ENCODE measurements at places on chromosomes 5 and 9.

GRCh38 chr5:131749138-131749537 is 47.7 kb downstream of the FNIP1 start:
- no peak for DNase-seq

- DNase-seq = no peak
These were observed 31.9 kb downstream of the THBS4 start for GRCh38 chr5:80067016-80067415.

GRCh38 chr9:106291786-106292185 is 571.2 kb upstream of the ZNF462 start:
- DNase-seq = no peak

DNA sequence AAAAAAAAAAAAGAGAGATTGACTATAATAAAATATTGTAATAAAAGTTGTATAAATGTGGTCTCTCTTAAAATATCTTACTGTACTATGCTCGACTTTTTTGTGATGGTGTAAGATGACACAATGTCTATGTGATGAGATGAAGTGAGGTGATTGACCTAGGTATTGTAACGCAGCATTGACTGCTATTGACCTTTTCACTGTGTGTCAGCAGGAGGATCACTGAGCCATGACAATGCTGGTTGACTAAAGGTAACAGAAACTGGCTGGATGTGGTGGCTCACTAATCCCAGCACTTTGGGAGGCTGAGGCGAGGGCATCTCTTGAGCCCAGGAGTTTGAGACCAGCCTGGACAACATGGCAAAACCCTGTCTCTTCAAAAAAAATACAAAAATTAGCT is 78.6 kb upstream of the MYO10 start:
- DNase-seq = no peak

GRCh38 chr5:177447066-177447610 is 524 bp downstream of the PRR7 start:
- DNase-seq = no peak

- DNase-seq = no peak
These were observed 159.4 kb upstream of the S1PR3 start for GRCh38 chr9:88831713-88832407.

- DNase-seq = no peak
These were observed 10.3 kb upstream of the AK1 start for GRCh38 chr9:127887792-127888191.

- DNase-seq = no peak
These were observed 619.3 kb downstream of the TLE4 start for GRCh38 chr9:80191108-80191507.

DNA sequence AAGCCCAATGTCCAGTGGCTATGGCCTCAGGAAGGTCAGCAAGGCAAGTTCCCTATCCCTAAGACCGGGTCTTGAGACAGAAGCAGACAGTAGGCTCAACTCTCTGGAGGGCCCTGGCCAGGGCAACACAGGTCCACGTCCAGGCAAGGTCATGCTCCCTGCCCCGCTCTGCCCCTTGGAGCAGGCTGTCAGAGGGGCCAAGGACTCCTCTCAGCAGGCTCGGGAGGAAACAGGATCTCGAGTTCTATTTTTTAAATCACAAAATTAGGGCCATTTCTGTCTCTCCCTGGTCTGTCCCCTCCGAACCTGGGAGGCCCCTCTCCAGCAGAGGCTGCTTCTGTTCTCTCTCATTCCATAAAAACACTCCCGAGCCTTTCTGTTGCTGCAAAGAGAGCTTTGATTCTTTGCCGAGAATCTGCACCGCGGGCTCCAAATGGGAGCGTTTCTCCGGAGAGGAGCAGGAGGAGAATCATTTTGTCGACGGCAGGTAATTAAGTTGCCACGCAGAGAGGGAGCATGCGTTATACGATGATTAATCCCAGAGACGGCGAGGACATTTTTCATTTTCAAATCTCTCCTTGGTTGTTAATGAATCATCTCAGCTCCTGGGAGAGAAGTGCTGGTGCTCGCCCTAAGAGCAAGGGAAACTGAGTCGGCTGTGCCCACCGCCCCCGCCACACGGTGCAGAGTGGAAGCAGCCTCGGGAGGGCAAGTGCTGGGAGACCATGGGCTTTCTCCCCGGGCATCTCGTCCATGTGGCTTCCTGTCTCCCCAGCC is 24.5 kb upstream of the FCN1 start:
- DNase-seq = no peak

DNA sequence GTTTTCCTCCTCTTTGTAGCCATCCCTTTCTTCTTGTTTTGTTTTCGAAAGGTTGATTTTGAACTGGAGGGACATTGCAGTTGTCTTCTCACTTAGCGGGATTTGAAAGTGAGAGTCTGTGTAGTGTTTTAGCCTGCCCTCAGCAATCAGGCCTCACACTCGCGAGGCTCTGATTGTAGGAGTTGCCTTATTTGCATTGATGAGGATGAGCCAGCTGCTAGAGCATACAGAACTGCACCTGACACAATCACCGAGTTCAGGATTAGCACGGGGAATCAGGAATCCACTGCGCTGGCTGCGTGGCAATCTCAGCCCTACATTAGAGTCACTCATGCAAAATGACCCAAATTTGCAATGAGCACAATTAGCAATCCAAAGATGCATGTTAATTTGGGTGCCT is 122.5 kb upstream of the TMEM161B start:
- no peak for DNase-seq

DNA sequence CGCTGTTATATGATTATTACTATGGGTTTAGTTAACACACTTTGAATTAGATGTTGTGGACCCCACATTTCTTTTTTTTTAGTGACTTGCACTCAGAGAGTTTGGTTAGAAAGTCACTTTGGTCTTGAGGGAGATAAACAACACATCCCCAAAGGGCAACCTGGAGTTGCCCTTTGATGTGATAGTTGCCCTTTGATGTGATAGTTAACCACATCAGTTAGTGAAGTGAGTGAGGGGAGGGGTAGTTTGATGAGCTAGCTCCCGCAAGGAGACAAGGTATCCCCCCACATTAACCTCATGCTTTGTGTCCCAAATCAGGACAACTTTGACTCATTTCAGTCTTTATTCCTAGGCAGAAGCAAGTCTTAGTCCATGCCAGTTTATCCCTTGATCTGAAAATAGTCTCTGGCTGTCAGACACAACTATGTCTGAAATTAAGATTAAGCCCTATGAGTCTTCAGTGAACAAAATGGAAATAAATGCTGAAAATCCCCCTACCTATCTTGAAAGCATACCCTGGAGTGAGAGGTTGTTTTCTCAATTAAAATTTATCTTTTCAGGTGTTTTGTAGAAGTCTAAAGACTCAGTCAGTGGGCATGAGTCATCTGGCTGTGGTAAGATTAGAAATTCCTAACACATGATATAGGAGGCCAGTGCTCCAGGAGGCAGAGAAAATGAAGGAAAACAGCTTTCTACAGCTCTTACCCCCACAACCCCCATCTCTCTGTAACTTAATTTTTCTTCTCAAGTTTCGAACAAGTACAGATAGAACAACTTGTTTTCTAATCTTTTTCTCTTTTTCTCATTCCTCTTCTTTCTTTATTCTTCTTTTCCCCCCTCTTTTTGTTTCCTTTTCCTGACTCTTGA is 208.9 kb upstream of the DMRTA1 start:
- no peak for DNase-seq

GRCh38 chr9:14924230-14925219 is 14.3 kb upstream of the FREM1 start:
- DNase-seq = no peak

GRCh38 chr5:33161421-33161820 is 279.3 kb upstream of the TARS1 start:
- no peak for DNase-seq

DNA sequence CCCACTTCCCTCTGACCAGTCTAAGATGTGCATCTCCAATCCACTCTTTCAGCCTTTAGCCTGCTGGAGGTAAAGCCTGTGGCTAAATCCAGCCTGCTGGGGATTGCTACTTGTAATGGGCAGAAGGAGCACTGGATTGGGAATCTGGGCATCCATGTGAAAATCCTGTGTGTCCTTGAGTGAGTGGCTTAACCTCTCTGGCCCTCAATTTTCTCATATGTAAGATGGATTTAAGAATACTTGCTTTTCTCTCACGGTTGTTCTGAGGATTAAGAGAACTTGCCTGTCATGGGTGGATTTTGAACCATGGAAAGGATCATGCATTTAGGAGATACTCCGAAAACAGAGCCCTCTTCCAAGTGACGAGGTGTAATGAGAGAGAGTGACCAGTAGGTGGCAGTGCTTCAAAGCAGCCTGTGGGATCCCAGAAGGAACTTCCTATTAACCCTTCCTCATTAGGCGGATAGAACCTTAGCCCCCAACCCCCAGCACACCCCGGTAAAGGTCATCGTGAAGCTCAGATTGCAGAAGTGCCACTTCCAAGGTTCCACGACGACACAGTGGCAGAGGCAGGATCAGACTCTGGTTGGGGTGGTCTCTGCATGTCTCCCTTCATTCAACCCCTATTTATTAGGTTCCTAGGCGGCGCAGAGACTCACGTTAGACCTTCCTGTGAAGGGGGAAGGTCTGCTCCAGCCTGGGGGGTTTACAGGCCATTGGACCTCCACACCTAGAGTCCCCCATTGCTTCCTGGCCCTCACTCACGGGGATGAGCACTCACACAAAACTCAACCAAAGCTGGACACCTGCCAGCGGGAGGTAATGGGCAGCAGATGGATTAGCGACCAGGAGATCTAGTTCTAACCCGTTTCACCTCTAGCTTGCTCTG is 68.7 kb upstream of the ZNF618 start:
- no peak for DNase-seq

DNA sequence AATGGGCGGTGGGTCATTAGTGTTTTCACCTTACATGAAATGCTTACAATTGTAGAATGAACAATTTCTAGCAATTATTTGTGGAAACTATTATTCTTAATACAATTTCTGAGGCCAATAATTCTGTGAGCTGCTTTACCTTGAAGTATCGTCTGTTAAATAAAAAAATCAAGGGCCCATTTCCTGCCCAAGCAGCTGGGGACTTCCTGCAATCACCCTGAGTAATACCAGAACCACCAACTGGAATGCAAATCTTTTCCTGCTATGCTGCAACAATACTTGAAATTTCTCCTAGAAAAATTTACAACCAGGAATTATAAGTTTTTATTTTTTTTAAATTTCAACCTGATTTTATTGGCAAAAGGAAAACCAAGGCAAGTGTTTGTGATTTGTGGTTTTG is 52.6 kb downstream of the ADAMTS16 start:
- DNase-seq = no peak

GRCh38 chr9:16501726-16502125 is 368.7 kb downstream of the BNC2 start:
- DNase-seq = no peak

GRCh38 chr5:23763170-23763569 is 255.8 kb downstream of the PRDM9 start:
- no peak for DNase-seq

DNA sequence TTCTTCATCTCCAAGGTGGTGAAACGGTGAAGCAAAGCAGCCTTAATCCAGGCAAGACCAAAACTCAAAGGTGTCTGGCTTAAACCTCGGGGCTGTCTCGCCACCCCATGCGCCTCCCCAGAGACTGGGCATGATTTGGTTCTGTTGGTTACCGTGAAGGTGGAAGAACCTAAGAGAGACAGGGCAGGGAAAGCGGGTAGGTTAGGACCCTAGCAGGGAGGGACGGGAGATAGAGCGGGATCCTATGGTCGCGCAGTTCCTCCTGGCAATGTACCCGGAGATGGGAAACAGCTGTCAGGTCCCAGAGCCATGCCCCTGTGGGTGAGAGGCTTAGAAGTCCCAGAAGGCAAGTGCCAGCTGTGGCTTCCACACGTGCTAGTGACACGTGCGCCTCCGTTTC is 418.3 kb upstream of the IRX1 start:
- no peak for DNase-seq

DNA sequence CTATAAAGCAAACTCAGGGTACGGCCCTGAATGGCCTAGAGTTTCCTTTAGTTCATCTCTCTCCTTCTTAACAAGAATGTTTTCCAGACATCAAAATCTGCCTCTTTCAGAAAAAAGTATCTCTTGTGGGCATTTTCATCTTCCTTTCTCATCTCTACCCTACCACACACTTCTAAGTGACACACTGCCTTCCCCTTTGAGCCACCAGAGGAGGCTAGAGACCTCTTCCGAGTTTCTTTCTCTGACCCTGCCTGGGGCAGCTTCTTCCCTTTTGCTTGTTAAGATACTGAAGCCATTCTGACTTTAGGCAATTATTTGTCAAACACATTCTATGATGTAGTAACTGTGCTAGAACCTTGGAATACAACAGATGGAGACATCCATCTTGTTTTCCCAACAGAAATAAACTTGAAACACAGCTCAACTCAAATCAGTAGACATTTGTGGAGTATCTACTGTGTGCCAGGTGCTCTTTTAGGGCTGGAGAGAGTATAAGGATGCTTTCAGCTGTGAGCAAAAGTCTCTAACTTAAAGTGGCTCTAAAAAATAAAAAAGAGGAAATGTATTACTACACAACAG is 8.6 kb upstream of the SV2C start:
- no peak for DNase-seq

DNA sequence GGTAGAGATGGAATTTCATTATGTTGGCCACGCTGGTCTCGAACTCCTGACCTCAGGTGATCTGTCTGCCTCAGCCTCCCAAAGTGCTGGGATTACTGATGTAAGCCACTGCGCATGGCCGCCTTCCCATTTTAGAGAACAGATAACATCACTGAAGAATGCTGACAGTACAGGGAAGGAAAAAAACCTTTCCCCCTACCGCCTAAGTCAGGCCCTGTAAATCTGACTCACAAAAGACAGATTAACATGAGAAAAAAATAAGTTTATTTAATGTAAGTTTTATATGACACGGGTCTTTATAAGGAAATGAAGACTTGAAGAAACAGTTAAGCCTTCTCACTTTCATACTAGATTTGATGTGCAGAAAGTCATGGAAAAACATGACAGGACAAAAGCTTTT is 227.2 kb upstream of the ZNF608 start:
- DNase-seq = no peak

DNA sequence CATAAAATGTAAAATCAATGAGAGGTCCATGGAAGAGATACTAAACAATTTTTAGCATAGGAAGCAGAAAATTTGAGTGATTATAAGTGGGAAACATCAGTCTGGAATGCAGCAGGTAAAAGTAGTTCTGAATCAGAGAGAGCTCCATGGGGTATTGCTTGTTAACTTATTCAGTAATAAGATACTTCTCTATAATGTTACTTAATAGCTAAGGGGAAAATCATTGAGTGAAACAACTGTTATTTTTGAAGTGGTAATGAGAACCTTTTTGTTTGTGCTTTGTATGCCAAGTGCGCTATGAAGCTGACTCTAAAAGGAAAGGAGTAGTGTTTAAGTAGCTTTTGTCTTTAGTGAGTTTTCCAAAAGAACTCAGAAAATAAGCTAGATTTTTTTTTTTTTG is 95.2 kb downstream of the ERBIN start:
- no peak for DNase-seq

GRCh38 chr9:107530679-107531078 is 41.1 kb upstream of the KLF4 start:
- DNase-seq = no peak

DNA sequence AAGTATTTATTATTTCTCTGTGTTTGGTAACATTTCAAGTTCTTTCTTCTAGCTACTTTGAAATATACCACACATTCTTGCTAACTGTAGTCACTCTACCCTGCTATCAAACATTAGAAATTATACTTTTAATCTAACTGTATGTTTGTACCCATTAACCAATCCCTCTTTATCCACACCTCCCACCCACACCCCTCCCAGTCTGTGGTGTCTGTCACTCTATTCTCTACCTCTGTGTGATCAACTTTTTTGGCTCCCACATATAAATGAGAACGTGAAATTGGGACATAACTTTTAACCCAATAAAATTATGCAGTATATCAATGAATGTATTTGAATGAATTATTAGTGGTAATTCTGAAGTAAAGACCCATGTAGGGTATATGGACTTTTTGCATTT is 79.7 kb downstream of the PBX3 start:
- no peak for DNase-seq
